Activated CD4-positive, alpha-beta T cell treated with anti-CD3 and anti-CD28 coated beads for 36 hours (primary cell): ENCODE measurements at places on chromosomes 6 and 20.

DNA sequence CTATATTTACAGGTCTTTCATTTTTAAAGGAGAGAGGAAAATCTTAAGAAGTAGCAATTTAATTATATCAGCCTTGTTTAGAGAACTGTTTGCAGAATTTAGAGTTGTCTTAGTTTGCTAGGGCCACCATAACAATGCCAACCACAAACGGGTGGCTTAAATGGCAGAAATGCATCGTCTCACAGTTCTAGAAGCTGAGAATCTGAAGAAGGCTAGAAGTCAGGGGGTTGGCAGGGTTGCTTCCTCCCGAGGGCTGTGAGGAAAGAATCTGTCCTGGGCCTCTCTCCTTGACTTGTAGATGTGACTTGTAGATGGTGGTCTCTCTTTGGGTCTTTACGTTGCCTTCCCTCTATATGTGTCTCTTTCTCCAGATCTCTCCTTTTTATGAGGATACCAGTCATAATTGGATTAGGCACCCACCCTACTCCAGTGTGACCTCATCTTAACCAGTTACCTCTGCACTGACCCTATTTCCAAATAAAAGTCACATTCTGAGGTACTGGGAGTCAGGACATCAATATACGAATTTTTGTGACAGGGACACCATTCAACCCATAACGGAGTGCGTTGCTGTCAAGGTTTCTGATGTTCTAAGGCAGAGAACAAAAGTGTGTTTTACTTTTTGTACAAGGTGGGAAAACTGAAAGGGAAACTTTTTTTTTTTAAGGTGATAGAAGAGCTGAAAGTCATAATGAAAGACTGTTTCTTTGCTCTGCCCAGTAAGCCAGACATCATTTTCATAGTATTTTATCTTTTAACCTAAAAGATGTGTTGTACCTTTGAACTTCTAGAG lies 84.4 kb downstream of the SAMD3 start:
- no peak for DNase-seq

DNA sequence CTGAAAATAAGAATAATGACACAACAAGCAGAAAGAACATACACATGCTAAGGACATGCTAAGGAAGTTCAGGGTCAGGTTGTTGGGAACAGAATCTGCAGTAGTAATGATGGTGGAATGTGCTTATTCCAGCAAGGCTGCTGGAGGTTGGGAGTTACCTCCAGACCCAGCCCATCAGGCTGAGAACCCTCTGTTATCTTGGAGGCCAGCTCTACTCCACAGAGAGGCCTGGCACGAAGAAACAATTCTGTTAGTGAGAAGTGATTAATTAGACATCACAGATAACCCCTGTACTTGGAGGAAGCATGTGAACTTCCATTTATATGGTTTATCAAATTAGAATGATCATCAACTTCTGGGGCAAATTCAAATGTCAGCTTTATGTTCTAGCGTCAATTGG lies 22.1 kb upstream of the ARHGAP18 start:
- DNase-seq: no peak

GRCh38 chr20:8780915-8781314 lies 288.0 kb upstream of the PLCB4 start:
- no peak for DNase-seq

DNA sequence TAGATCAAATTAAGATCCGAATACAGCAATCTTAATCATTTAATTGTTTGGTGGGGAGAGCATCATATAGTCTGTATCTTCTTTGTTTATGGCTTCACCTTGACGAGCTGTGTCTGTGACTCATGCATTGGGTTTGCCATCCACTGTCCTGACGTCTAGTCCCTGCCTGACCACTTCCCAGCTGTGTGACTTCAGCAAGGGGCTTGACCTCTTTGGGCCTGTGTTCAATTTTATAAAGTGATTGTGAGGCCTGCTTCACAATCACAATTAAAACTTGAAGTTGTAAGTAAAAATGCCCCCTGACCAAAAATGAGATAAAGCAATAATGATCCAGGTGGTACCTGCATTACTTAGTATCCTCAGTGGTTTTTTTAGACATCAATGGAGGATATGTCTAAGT lies 209.2 kb downstream of the ZNF217 start:
- DNase-seq: no peak

DNA sequence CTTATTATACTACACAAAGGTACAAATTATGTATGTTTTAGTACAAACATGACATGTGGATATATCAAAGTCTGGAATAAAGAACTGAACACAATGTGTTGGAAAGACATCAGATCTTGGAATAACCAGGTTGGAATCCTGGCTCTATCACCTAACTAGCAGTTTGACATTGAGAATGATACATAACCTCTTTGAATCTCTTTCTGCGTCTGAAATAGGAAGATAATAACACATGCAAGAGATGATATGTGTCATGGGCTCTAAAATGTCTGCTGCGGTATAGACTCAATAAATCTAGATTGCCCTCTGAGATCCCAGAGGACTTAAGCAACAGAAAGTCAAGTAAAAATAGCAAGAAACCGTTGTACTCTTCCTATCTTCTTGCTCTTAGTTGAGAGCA lies 66.8 kb upstream of the CCN2 start:
- DNase-seq: no peak
